ENCODE measurements at places on chromosomes 6 and 20.

DNA sequence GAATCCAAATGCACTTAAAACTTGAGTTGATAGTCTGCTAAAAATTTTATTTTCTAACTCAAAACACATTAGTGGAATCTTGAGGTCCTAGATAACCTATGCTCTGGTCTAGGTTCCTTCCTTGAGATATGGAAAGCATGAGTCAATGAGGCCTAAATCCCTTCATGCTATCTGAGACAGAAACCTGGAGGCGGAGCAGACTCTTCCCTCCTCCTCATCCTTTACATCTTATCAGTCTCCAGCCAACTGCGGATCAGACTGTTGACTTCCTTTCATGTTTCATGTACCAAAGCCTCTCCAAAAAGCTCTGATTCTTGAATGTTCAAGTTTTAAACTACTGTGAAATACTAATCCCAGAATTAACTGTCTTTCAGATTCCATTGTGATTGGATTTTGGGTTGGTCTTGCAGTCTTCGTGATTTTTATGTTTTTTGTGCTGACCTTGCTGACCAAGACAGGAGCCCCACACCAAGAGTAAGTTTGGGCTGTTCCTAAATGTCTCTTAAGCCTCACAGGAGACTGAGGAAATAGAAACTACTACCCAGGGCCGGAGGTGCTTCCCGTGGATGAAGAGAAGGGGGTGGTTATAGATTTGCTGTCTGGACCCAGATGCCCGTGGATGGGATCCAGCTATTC, 29.1 kb downstream of the MRAP2 start:
- DNase-seq: no peak

- no peak for DNase-seq
Observed at GRCh38 chr6:92176666-92177065, 1242.7 kb downstream of the EPHA7 start.

DNA sequence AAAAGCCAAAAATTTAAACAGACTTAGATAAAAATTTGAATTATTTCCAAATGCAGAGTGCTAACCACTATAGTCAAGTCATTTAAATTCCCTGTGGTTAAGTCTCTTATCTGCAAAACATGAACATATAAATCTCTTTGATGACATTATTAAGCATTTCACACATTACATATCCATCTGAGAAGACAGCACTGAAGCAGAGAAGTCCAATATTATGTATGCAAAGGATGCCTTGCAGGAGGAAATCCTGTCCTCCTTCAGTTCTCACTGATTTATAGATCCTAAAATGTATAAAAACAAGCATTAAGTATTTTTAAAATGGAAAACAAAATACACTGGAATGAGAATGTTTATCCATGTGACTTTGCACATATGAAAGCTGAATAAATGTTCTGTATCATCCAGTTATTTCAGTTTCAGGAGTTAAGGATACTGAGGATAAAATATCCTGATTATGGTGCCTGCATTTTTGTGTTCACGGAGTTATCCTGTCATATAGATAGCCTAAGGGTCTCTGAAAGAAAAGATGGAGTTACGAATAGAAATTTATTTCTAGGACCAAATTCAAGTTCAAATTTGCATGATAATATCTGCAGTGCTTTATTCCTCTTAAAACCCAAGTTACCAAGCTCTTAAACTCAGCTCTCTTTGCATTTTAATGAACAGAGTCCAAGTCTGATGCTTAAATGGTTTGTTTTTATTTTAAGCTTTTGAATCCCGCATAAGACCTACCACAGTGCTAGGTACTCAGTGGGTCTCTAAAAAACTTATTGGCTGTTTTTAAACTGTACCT, 145.4 kb downstream of the PRKN start:
- no peak for DNase-seq

GRCh38 chr6:152293404-152293803, 343.8 kb downstream of the SYNE1 start:
- no peak for DNase-seq

DNA sequence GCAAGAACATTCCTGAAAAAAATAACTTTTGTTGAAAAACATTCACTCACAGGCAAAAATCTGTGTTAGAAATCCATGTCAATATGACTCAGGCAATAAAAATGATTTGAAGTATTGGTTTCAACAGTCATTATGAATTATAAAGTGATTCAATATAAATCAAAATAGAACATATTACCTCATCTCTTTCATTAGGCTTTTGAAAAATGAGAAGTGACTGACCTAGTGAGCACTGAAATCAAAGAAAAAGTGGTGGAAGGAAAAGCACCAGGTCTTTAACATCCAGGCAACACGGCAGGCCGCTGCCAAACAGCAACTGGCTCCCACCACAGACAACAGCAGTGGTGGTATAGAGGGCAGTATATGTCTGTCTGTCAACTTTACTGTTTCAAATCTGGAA, 68.9 kb downstream of the MAN1A1 start:
- DNase-seq: no peak

- DNase-seq: no peak
Observed at GRCh38 chr20:48690888-48691287, 136.9 kb downstream of the PREX1 start.

DNA sequence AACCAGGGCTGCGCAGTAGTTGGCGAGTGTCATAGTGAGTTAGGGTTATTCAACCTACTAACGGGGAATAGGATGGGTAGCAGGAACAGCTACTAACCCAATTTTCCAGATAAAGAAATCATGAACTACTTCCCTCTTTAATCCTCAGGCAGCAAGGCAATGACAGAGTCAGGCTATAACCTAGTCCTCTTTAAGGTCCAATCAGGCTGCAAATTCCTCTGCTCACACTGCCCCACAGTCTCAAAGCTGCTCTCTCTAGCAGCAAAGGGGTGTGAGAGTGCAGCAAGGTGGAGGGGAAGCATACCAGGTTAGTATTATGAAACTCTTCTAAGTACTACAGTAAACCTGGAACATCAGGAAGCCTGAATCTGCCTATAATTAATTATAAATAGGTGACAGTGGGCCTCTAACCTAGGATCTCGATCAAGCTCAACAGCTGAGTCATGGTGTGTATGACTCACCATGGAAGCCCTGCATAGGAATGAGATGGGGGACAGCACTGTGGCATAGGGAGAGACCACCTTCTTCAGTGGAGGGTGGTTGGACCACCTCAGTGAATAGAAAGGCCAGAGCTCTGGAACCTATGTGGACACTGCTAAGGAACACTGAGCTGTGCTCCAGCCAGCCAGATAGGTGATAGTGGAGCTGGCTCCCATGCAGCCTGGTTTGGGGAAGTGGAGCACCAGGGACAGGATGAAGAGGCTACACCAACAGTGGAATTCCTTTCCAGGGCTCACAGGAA, 7.9 kb downstream of the PEX6 start:
- DNase-seq: no peak

DNA sequence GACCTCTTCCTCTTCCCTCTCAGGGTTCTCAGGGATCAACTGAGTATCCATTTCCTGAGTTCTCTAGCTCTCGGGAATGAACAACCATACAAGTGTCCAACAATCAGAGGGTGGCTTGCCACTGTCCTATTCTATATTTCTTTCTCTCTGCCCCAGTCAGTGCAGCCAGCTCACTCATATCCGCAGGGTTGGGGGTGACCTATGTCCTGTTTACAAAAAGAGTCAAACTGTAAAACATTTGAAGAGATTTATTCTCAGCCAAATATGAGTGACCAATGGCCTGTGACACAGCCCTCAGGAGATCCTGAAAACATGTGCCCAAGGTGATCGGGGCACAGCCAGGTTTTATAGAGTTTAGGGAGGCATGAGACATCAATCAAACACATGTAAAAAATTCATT, 10.8 kb upstream of the BTN3A2 start:
- DNase-seq: no peak

DNA sequence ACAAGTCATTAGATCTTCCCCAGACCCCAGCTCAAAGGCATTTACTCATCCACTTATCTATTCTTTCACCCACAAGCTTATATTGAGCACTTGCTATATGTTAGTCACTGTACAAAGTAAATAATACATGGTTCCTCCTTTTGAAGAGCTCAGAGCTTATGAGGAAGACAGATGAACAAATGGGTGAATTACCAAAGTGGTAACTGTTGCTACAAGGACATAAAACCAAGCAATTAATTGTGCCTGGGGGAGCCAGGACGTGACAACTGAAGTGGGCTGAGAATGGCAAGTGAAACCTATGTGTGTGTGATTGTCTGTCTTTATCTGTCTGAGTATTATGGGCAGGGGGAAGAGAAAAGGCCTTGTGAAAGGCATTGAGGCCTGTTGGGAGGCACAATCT, 45.6 kb upstream of the AKIRIN2 start:
- peak; percentile 36 for DNase-seq

- DNase-seq: no peak
Observed at GRCh38 chr6:167491438-167492099, 166.7 kb downstream of the TTLL2 start.

- DNase-seq: no peak
Observed at GRCh38 chr6:52369234-52369633, 7.3 kb downstream of the PAQR8 start.

GRCh38 chr6:125947615-125948014, 9.0 kb upstream of the HINT3 start:
- no peak for DNase-seq

- DNase-seq: no peak
Observed at GRCh38 chr20:63658749-63659187, 656 bp downstream of the RTEL1 start.

DNA sequence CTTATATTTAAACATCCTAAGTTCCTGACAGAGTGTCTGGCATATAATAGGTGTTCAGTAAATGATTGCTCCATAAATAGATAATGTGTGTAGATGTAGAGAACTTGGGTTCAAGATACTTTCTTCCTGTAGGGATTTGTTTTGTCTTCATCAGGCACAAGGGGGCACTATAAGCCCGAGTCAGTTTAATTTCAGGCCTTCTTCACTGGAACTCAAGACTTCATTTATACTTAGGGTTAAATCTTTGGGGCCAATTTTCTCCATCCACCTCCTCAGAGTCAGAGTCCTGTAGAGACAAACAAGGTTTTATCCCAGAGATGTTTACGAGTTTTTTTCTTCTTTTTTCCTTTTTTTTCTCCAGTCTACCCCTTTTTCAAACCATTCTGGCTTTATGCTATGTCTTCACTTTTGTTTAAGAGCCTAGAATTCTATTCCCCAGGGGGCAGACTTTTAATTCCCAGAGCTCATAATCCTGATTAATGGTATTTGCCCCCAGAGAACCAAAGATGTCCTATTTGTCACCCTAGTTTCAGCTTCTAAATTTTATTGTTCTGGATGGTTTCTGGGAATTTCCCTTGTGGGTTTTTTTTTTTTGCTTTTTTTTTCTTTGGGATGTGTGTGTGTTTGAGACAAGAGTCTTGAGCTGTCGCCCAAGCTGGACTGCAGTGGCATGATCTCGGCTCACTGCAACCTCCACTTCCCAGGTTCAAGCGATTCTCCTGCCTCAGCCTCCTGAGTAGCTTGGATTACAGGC, 88.4 kb downstream of the HFE start:
- DNase-seq: peak; percentile 65

GRCh38 chr20:21166801-21167200, 40.9 kb downstream of the KIZ start:
- peak; percentile 26 for DNase-seq

DNA sequence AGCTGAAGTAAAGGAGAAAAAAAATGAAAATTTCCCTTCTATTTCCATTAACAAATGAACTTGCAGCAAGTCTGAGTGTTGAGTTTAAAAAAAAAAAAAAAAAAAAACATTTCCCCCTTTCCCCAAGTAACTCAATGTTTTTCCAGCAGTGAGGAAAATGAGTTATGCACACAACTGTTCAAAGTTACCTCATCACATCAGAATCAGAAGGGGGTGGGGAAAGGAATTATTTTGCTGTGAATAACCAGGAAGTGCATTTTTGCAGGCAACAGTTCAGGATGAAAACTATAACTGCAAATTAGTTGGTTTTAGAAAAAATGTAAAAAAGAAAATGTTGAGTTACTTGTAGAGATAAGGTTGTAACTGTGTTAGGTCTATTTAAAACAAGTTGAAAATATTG, 568.9 kb upstream of the CITED2 start:
- DNase-seq: no peak

GRCh38 chr20:32333988-32334885, 23.9 kb upstream of the ASXL1 start:
- DNase-seq: no peak

- no peak for DNase-seq
Observed at GRCh38 chr20:3871550-3872265, 17.5 kb upstream of the PANK2 start.

GRCh38 chr6:151087861-151088598, 151.7 kb upstream of the AKAP12 start:
- no peak for DNase-seq

DNA sequence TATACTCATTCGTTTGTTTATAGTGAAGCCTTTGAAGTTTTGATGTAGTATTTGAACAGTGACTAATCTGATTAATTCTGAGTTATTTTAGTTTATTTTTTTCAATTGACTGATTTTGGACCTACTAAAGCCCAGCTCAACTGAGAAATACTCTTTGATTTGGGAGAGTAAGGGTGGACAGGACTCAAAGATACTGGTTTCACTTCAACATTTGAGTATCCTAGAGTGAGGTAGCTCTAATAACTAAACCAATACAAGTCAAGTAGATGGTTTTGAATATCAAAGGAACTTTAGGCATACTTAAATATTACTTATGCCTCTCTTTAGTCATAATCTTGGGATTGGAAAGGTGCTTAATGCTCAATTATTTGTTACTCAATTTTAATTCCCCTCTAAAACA, 65.6 kb downstream of the ZNF292 start:
- DNase-seq: no peak

GRCh38 chr20:44067650-44068081, 119.3 kb downstream of the JPH2 start:
- no peak for DNase-seq

DNA sequence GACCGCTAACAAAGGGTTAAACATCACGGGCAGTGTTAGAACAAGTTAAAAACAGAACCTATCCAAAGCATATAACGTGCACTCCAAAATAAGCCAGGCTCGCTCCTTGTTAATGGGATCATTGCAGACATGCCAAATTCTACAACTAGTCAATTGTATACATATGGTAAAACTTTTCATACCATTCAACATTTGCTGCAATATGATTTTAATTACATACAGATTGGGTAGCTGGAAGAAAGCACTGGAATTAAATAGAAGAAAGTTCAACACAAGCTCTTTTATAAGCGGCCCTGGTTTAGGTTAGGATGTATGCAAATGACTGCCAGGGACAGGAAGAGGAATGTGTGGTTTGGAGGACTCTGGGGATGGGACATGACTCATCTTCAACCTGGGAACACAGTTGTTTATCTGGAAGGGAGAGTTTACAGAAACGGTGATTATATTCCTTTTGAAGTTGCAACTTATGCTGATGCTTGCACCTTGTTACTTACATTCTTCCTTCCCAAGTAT, 62.5 kb upstream of the TIAM2 start:
- no peak for DNase-seq
